ENCODE measurements at places on chromosomes 5 and 9.

- no peak for DNase-seq
These were observed 71.4 kb downstream of the TLR4 start for GRCh38 chr9:117775591-117775990.

DNA sequence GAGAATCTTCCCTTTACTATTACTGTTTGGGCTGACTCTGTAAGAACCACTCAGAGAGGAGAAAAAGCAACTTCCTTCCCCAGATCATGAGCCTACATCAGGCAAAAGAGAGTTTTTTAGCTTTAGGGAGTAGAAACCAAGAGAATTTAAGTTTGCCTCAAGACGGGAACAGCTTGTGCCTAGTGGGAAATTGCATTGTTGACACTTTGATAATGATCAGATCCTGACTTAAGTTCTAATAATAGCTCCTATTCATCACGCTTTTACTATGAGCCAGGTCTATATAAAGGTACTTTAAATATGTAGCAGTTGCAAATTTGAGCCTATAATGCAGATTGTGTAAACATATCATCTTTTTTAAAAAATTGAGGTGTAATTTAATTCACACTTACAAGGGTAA lies 298.2 kb downstream of the MAN2A1 start:
- DNase-seq: no peak

DNA sequence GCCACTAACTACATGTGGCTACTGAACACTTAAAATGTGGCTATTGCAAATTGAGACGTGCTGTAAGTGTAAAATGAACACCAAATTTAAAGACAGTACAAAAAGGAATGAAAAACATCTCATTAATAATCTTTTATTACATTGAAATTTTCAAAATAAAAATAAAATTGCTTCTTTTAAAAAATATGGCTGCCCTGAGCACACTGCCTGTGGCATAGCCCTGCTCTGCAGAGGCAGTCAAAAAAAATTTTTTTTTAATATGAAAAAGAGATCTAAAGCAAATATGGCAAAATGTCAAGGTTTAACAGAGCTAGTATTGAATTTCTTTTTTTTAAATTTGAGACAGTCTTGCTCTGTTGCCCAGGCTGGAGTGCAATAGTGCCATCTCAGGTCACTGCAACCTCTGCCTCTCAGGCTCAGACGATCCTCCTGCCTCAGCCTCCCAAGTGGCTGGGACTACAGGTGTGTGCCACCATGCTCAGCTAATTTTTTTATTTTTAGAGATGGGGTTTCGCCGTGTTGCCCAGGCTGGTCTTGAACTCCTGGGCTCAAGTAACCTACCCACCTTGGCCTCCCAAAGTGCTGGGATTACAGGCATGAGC lies 25.6 kb downstream of the CARNMT1 start:
- DNase-seq: no peak

DNA sequence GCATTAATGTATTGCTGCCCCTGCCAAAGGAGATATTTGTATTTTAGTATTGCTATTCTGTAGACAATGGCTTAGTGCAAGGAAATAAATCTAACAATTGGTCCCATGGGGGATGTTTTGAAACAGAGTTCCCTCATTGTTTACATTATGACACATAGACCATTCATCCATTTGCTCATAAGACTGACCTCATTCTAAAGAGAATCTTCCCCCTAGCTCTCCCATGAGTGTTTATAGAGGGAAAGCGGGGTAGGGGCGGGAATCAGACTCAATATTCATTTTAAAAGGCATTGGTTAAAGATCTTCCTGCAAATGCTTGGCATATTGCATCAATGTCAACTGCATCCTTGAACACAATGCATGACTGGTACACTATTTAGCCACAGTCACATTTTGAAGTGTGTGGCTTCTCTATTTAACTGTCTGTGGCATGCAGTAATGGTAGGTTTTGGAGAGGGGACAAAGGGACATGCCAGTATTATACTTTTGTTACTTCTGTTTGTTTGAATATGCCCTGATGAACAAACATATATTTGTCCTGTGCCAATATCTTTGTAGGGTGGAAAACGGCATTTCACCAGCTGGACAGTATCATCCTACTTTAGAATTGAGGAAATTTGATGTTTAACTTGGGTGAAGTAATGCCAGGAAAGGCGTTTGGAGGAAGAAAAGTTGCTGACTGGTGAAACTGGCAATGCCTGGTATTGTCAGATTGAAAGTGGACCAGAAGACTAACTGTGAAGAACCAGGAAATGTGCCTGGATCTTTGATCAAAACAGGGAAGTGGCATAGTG lies 84.1 kb upstream of the MEGF10 start:
- no peak for DNase-seq

DNA sequence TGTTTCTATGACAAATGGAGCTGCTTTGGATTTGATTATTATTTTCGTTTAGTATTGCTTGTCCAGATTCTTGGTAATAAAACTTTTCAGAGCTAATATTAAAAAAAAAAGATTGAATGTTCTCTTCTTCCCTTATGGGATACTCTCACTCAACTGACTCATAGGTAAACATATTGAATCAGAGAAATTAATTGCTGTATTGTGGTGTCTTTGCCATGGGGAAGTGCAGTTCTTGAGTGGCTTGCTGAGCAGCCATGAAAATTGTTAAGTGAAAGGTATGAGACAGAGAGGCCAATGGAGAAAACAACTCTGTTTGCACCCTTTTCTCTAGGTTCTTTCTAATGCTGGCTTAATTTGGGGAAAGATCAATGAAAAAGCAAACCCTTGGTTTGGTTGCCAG lies 149.9 kb upstream of the HMHB1 start:
- DNase-seq: no peak

DNA sequence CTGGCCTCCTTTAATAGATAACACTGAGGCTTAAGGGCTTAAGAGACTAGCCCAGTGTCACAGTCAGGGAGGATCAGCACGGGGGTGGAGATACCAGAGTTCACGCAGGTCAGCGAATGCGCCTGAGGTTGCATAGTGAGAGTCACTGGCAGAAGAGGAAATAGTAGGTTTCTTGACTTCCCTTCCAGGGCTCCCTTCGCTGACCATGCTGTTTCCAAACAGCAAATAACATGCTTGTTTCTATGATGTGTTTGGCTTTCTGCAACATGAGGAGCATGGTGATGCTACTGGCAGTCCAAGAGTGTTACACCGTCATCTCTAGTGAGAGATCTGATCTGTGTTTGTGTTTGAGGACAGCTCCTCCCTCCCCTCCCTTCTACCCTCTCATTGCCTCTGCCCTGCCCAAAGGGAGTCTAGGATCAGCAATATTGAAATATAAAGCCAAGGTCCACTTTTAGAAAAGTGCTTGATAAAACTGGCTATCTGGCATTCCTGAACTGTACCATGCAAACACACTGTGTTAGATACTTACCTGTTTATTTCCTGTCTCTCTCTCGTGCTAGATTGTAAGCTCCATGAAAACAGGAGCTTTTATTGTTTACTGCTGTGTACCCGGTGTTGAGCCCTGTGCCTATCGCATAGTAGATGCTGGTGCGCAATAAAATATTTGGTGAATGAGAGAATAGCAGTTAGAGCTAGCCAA lies 12.3 kb downstream of the TLE4 start:
- DNase-seq: no peak

GRCh38 chr5:76379855-76380254 lies 23.2 kb upstream of the IQGAP2 start:
- DNase-seq: no peak

DNA sequence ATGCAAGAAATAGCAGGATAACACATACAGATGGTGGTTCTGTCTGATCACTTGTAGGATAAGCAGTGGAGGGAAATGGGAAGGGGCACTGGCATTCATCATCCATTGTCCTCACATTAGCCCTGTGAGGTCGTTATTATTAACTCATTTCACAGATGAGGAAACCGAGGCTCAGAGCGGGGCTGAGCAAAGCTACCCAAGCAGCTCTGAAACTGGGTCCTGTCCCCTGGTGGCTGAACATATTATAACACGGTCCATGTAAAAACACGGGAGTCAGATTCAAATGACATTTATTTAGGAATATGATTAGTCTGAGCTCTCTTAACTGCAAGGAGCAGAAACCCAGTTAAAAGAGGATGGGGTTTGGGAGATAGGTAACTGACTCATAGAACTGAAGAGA lies 43.1 kb downstream of the HRH2 start:
- no peak for DNase-seq

DNA sequence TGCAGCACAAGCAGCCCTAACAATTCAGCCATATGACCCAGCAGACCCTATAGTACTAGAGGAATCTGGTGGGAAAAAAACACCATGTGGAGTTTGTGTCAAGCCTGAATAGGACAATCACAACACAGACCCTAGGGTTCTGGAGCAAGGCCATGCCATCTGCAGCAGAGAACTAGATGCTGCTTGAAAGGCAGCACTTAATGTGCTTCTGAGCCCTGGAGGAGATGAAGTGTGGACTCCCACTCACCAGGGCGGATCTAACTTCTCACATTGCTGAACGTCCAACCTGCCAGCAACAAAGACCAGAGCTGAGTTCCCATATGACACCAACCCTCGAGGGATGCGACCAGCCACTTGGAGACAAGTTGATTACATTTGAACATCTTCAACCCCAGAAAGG lies 43.2 kb downstream of the GABBR2 start:
- no peak for DNase-seq

DNA sequence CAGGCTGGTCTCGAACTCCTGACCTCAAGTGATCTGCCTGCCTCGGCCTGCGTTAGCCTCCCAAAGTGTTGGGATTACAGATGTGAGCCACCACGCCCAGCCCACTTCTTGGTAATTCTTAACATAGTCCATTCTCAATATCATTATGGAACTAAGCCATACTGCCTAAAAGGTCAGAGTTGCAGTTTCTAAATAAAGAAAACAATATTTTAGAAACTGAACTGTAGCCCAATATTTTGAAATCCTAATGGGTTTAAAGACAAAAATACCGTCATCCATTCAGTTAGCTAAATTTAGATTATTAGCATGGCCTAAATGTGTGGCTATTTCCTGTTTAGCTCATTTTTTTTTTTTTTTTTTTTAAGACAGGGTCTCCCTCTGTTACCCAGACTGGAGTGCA lies 99.5 kb downstream of the USP20 start:
- DNase-seq: no peak

- DNase-seq: no peak
These were observed 3.4 kb downstream of the AJM1 start for GRCh38 chr9:136845465-136846260.

- DNase-seq: no peak
These were observed 200.2 kb downstream of the SPATA31D1 start for GRCh38 chr9:82188817-82189216.

DNA sequence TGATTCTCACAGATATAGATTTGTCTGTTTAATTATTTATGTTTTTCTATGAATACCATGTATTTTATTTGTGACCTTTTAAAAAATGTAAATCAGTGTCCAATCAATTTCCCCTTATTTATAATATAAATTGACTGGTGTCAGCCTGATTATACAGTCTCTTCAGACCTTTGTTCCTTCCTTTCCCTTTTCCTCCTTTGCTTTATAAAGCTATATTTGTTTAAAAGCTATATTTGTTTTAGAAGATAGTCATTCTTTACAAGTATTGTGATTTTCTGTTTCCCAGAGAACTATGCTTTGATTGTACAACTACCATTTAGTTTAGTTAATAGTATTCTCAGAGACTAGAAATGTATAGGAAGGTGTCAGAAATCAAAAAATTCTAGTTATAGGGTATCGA lies 90.6 kb downstream of the CNTLN start:
- no peak for DNase-seq

DNA sequence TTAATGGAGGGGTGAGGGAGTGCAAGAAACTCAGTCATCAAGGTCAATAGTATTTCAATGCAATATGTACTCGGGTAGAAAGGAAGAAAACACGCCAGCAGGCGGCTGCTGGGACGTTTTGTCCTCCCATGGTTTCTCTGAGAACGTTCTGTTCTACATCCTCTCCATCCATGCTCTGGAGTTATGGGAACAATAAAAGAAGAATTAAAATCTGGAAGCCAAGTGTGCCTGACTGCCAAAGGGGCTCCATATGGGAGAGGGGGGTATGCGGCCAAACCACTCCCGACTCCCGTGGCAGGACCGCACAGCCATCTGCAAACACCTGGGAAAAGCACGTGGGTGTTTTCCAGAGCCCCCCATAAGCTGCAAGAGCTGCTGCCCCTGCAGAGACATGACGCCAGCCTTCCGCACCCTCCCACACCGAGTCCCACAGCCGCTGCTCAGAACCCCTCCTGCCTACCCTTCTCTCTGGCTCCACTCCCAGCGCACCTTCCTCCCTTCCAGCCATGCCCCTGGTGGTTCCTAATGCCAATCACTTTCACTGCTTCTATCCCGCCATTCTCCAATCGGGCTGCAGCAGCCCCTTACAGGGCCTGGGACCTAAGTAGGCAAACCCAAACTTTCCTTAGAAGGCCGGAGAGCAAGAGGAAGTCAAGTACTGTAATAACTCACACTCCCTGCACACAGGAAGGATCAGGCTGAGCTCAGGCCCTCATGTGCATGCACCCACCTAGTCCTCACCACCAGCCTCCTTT lies 241.6 kb downstream of the SYK start:
- DNase-seq: no peak

GRCh38 chr5:180598316-180598701 lies 7.0 kb upstream of the SCGB3A1 start:
- DNase-seq: no peak

- no peak for DNase-seq
These were observed 74.3 kb upstream of the KLF9 start for GRCh38 chr9:70488793-70489105.

DNA sequence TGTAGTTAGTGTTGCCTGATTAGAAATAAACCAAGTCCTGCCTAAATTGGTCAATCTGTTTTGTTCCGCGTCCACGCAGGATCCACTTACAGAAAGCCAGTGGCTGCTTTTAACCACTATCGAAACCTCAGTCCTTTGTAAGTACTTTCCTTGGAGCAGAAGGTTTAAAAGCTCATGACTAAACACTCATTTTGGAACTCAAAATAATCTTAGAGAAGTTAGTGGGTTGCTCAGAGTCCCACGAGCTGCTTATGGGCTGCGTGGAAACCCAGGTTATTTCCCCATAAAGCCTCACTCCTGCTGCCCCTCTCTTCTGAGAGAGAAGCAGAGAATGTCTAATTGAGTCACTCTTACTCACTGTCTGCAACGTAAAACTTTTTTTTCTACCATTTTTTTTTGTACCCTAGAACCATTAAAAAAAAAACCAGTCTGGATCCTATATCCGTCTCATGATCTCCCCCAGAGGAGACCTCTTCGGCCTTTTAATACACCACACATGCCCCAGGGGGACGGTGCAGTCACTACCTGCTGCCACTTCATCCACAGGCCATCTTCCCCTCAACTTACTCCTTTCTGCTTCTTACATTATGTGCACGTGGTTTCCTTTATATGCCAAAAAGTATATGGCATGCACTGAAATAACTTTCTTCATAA lies 7.6 kb downstream of the BASP1 start:
- no peak for DNase-seq

DNA sequence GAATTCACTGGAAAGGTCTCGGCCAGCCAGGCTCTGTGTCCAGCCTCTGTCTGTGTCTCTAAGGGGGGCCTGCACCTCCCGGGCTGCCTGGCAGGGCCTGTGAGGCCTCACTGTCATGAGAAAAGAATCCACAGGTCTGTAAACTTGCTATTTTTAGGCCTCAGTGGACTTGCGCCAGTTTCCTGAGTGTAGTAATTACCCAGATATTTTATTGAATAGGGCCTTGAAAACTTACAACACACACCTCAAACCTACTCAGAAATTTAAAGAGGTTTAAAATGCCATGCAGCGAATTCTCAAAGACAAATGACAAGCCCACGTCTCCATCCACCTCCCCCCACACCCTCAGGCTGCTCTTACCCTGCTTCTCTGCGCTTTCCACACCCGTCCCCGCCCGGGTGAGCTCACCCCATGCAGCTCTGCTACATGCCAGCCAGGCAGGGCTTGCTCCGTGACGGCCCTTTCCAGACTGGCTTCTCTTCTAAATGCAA lies 8.8 kb upstream of the TENT4A start:
- no peak for DNase-seq

- DNase-seq: no peak
These were observed 19.1 kb downstream of the IQGAP2 start for GRCh38 chr5:76422227-76422626.

- DNase-seq: no peak
These were observed 276.4 kb downstream of the NR2F1-AS1 start for GRCh38 chr5:93304456-93305250.
